Activated naive CD4-positive, alpha-beta T cell (primary cell): ENCODE measurements at places on chromosomes 7 and 10.

DNA sequence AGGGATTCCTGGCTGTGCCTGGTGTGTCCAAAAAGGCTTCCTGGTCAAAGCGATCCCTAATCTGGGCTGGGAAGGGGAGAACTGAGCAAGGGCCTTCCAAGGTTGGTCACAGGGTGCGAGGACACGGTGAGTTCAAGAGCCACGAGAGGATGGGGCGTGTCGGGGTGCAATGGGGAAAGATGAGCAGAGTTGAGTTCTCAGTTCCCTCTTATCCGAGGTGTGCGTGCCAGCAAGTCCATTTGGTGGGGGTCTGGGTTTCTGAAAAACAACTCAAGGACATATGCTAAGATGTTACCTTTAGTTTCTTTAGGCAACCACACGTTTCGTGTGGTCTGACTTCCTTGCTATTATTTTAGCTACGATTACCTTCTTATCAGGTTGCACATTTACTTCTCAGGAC lies 1.3 kb downstream of the ZNF775 start:
- no peak for DNase-seq

DNA sequence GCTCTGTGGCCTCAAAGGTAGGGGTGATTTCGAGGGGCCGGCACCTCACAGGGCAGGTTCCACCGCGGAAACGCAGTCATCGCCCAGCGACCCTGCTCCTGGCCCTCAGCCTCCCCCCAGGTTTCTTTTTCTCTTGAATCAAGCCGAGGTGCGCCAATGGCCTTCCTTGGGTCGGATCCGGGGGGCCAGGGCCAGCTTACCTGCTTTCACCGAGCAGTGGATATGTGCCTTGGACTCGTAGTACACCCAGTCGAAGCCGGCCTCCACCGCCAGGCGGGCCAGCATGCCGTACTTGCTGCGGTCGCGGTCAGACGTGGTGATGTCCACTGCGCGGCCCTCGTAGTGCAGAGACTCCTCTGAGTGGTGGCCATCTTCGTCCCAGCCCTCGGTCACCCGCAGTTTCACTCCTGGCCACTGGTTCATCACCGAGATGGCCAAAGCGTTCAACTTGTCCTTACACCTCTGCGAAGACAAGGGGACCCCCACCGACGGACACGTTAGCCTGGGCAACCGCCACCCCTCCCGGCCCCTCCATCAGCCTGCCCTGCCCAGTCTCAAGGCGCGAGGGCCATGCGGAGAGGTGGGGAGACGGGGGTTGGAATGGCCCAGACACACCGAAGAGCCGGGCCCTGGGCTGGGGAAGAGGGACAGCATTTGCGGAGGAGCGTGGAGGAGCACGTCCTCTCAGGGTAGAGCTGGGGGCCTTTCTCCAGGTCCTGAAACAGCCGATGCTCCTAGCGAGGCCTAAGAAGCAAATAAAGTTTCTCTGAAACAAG lies 6.0 kb downstream of the SHH start:
- no peak for DNase-seq

DNA sequence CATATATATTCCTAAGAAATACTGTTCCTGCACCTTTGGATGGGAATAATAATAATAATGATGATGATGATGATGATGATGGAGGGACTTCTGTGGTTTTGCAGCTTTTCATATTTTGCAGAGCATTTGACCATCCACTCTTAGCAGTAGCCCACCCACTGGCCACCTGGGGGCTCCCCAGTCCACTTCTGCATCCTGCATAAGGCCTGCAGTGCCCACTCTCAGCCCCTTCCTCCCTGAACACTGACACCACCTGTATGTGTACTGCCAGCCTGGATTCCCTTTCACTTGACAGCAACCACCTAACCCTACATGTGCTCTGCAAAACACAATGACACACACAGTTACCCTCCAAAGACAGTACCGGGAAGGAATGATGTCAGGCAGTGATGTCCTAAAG lies 131.4 kb downstream of the ADAM12 start:
- DNase-seq: no peak

DNA sequence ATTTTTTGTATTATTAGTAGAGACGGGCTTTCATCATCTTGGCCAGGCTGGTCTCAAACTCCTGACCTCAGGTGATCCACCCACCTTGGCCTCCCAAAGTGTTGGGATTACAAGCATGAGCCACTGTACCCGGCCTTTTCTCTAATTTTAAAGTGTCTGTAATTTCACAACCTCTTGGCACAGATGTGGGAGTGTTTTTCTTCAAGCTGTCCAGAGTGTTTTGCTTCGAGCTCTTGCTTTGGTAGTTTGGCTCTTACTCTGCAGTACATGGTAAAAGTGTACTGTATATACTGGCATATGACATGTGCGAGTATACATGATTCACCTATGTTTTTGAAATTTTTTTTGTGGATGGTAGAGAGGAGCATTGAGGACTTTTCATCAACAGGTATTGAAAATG lies 9.8 kb downstream of the SRGN start:
- no peak for DNase-seq

DNA sequence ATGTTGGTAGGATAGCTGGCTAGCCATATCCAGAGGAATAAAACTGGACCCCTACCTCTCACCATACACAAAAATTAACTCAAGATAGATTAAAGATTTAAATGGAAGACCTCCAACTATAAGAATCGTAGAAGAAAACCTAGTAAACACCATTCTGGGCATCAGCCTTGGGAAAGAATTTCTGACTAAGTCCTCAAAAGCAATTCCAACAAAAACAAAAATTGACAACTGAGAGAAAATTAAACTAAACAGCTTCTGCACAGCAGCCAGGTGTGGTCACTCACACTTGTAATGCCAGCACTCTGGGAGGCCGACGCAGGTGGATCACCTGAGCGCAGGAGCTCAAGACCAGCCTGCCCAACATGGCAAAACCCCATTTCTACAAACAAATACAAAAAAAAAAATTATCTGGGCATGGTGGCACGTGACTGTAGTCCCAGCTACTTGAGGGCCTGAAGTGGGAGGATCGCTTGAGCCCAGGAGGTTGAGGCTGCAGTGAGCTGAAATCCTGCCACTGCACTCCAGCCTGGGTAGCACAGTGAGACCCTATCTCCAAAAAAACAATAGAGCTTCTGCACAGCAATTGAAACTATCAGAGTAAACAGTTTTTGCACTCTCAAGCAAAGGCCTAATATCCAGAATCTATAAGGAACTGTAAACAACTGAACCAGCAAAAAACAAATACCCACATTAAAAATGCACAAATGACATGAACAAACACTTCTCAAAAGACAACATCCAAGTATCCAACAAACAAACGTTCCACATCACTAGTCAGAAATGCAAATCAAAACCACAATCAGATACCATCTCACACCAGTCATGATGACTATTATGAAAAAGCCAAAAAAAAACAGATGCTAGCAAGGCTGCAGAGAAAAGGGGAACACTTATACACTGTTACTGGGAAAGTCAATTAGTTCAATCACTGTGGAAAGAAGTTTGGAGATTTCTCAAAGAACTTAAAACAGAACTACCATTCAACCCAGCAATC lies 4.8 kb downstream of the CRPPA start:
- no peak for DNase-seq

DNA sequence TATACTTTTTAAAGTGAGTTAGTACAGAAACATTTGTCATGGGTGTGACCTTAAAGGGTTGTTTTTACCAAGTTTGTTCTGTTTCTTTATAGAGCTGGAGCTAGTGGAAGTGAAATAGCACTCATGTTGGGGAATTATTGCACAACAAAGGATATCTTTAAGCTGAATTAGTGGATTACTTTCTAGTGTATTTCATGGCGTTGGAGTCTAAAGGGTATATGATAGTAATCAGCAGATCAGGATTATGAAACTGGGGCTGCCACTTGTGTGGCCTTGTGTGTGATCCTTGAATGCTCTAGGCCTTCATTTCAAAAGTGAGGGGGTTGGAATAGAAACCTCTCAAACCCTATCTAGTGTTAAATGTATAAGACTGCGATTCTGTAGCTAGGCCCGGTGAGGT lies 123.6 kb downstream of the LYZL1 start:
- DNase-seq: no peak

DNA sequence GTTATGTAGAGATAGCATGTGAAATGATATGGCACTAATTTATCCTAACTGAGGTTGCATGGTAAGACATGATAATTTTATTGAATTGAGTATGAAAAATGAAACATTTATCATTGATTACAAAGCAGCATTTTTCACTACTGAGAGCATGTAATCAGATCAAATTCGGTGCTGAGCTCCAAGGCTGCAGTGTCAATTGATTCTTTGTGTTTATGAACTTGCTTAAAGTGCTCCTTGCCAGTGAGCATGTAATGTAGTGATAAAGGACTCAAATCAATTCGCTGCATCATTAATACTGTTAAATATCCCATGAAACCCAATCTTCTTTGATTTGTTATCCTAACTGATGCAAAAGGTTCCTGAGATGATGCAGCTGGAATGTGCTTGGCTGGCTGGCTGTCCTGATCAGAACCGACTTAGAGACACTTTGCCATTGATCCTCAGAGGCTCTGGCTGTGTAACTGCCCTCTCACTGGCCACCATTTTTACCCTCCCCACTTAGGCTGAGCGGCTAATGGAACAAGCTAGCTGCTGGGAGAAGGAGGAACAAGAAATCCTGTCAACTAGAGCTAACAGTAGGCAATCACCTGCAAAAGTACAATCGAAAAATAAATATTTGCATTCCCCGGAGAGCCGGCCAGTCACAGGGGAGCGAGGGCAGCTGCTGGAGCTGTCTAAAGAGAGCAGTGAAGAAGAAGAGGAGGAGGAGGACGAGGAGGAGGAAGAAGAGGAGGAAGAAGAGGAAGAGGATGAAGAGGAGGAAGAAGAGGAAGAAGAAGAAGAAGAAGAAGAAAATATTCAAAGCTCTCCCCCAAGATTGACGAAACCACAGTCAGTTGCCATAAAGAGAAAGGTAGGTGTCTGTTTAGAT lies 89.8 kb upstream of the SAMD8 start:
- no peak for DNase-seq

DNA sequence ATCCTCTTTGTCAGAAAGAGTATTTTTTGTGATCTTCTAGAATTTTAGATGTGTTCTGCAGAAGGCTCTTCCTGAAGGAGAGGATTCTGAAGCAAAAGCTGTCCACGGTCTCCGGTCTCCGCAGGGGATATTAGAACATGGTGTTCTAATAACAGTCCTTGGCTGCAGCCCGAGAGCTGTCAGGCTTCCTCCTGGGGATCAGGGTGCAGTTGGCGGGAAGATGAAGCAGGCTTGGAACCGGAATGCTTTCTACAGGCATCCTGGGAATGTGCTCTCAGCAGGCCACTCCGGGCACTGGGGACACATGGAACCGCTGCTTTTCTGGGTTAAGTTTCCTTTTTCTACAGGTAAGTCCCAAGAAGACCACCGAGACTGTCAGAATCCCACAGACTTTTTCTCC lies 118.6 kb upstream of the PARD3 start:
- no peak for DNase-seq

DNA sequence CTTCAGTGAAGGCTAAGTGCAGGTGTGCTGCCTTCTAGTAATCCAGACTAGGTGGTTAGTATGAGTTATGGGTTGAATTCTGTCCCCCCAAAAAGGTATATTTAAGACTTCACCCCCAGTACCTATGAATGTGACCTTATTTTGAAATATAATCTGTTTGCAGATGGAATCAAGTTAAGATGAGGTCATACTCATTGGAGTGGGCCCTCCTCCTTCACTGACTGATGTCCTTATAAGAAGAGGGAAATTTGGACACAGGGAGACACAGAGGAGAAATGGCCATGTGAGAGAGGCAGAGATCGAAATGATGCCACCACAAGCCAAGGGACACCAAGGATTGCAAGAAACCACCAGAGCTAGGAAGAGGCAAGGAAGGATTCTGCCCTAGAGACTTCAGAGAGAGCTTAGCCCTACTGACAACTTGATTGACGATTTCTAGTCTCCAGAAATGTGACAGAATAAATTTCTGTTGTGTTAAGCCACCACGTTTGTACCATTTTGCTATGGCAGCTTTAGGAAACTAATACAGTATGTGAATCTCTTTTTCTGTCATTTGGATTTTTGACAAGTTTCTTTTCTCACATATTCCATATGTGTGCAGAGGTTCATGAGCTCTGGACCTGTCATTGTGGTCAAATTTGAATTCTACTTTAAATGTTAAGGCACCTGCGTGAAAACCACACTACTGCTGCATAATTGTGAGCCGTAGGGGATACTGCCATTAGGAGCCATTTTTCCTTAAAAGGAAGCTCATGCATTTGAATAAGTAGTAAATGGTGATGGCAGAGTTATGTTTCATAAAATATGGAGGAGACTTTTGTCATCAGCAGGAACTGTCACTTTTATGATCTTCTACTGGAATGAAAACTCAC lies 2.6 kb upstream of the RPA3 start:
- DNase-seq: no peak
